ENCODE measurements at places on chromosomes 4 and X.

GRCh38 chrX:65752294-65752693 lies 84.8 kb downstream of the MSN start:
- DNase-seq = no peak

DNA sequence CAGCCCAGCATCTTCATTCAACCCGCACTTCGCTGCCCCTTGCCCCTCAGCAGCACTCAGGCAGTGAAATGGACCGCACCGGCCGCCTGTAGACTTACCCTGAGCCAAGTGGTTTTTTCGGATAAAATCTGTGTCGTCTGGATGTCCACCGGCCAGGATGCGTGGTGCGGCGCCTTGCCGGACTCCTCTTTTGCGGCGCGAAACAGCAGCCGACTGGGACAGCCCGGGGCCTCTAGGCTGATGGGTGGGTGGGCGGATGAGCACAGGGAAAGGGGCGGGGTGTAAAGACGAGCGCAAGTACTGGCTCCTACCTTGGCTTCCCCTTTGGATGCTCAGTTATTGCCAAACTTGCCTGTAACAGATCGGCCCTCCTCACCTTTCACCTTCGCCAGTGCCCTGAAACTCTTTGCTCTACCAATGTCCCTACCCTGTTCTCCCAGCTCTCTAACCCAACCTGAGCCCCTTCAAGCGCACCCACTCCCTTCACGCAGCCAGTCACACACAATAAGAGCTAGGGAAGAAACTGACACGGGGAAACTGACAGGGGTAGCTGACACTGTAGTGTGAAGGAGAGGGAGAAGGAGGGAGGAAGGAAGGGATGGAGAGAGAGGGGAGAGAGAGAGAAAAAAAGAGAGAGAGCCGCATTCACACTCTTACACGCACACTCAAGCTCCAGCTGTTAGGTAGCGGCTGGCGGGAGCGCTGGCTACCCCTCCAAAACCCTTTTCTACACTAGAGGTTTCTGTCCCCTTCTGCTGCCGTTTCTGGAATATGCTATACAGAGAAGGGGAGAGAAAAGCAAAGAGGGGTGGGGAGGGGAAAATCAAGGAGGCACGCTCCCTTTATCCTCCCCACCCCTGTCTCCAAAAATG lies 559 bp downstream of the TRPC5 start:
- DNase-seq = no peak

DNA sequence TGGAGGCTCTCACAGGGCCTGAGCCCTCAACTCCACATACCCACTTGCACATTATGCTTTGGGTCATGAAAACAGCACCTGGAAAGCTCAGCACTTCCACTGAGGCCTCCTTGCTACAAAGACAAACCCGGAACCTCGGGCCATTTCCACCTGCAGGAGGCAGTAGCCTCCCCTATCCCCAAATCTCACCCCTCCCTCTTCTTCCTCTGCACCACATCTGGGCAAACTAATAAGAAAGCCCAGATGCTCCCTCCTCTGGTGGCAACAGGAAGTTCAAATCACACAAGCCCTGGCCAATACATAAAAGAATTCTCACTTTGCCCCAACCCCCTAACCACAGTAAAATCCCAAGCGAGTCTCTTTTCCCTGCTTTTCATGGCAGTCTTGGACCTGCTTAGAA lies 136.4 kb downstream of the MAPK10 start:
- no peak for DNase-seq

GRCh38 chr4:53591372-53591892 lies at the start of gene LNX1:
Gene LNX1 (minus strand): TSS chr4:53591486. CDS start chr4:53574002, 17,484 bp downstream.
- no peak for DNase-seq

DNA sequence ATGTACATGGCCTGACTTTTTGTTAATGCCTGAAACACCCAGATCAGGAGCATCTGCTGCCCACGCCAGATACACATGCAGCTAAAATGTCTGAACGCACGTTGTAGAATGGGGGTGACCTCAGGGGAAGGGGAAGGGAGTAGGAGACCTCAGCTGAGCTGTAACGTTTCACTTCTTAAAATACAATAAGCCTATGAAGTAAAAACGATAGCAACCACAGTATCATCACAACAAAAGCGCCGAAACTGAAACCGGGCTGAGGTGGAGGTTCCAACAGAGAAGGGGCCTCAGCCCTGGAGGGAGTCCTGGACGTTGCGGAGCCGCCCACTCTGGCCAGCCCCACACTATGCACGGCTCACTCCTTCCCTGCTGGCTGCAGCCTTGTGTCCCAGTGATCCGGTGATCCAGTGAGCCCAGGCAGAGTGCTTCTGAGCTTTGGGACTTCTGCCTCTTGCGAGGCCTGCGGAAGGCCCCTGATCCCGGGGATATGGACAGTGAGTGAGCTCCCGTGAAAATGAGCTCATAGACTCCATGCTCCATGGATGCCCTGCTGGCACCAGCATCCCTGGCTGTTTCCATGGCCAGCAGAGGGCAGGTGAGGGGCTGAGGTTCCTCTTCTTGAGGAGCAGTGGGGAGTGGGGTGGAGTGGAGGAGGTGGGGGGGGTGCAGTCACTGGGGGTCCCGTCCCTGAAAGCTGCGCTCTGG lies 52.0 kb downstream of the HMX1 start:
- DNase-seq = no peak

- DNase-seq = no peak
These were observed 10.7 kb upstream of the HCCS start for GRCh38 chrX:11100281-11101035.

DNA sequence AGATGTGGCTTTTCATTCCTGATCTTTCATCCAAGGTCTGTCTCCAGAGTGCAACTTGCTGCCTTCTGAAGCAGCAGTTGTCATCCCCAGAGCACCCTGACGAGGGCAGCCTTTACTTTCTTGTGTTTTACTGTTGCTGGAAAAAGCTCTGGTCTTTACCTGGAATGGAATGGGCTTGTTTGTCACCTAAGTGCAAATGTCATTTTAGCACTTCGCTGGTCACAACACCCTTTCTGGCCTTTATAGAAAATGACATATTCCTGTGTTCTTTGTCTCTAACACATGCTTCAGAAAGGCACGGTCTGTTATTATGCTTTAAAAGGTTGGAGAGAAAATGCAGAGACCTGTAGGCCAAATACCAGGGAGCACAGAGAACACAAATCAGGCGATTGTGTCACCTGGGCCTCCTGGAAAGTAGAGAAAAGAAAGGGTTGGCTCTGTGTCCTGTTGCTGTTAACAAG lies 332.7 kb upstream of the IGFBP7 start:
- no peak for DNase-seq

DNA sequence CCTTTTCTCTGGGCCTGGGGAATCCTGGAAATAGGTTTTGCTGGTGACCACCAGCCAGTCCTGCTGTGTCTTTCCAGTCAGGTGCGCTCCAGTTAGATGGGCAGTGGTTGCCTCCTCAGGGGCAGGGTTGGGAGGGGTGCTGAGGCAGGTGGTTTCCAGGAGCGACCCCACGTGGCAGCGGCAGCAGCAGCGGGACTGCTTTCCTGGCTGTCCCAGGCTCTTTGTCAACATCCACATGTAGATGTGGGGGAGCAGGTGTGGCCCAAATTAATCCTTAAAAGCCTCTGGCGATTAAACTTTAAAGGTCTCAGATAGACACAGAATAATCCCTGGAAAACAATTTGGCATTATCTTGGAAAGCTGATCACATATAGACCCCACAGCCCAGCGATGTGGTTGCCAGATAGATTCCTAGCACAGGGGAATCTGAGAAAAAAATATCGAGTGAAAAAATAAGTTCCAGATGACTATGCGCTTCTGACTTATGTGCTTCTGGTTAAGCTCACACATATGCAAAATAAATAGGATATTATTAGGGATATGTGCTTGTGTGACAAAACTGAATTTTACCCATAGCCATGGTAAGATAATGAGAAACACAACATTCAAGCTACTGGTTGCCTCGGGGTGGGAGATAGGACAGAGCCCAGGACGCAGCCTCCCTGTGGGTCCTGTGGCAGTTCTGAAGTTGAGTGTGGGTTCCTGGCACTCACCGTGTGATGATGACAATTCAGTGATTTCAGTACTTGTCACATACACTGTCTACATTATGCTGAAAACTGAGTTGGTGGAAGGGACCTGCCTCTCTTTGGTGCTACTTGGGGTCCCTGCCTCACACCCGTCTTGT lies 336.4 kb downstream of the ARHGAP10 start:
- no peak for DNase-seq
